Endodermal cell (in vitro differentiated cells): ENCODE measurements at places on chromosomes 4 and X. TPM values are rescaled to one million over a fixed set of nuclear protein-coding genes. Genes with fewer than 3 reads are reported as not detected.

DNA sequence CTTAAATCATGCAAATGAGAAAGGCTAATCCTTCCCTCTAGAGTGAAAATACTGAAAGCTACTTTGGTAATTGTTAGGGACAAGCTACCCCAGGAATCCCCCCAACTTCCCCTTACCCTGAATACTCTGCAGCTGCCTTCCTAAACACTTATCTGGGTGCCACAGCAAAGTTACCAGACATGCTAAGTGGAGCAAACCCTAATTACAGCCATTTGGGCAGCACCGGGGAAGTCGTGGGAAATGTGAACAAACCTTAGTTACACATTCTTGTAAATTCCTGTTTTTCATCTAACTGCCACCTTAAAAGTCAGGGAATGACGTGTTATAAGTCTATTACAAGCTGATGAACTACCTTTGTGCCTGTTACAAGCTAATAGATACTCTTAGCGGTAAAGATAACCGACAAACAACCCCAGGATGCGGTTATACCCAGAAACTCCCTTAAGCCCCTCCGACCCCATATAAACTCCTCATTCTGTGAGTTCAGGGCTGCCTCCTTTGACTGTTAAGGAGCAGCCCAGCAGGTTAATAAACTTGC is 66.0 kb upstream of the PLAC8 start:
- DNase-seq = no peak
- H3K27ac ChIP-seq = no peak overlapping the region
- no peaks in the 10 kb centered on the region for H3K4me1 ChIP-seq

GRCh38 chr4:154349829-154350228 is 141.8 kb downstream of the DCHS2 start:
- no peak overlapping the region for H3K4me3 ChIP-seq
- no peaks in the 10 kb centered on the region for H3K4me1 ChIP-seq
- no peak for DNase-seq
- H3K27ac ChIP-seq = no peak overlapping the region
- no peaks in the 10 kb centered on the region for H3K36me3 ChIP-seq

The GC gene
- 1.0 TPM in 1 of 2 replicates, not detected in the other for total RNA-seq

DNA sequence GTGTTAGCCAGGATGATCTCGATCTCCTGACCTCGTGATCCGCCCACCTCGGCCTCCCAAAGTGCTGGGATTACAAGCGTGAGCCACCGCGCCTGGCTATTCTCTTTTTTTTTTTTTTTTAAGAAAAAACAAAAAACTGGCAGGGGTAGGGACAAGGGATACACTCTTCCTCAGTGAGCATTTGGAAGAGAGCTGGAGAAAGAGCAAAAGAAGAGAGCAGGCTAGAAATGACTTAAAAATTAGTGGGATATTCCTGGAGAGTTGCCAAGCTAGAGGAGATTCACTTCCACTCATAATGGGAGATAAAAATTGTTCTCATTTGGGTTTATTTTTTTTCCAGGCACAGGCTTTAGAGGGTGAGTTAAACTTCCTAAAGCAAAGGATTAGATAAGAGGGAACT is 140.0 kb upstream of the SCML1 start:
- no peak for DNase-seq
- no peak overlapping the region for H3K4me3 ChIP-seq

GRCh38 chr4:151930372-151930771 is 169.6 kb upstream of the GATB start:
- H3K4me1 ChIP-seq = no peaks in the 10 kb centered on the region
- no peak for DNase-seq
- no peak overlapping the region for H3K4me3 ChIP-seq
- H3K36me3 ChIP-seq = no peaks in the 10 kb centered on the region
- no peak overlapping the region for H3K27ac ChIP-seq

DNA sequence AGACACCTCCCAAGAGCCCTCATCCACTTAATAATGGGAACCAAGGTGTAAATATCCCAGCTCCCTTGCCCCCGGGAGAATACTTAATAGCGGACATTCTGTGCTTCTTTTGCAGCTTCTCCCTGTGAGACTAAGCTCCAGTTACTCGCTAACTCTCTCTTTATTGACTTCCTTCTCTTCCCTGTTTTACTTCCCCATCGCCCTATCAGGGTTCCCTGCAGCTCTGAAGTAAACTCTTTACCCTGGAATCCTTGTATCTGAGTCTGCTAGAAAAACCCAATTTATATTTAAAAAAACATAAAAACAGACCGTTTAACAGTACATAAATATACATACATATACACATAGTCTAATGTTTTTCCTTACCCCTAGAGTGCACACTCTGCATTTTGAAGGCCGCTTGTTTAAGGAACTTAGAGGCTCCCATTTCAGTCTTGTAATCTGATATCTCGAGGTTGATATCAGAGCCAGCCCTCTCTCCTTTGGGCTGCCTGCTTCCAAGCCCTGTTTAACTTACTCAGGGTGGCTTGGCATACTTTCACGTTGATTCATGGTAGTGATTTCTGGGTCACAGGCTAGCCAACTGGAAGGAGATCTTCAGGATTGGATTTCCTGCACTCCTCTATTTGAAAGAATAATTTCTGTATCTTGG is 177.4 kb upstream of the SCML1 start:
- DNase-seq = no peak
- H3K4me3 ChIP-seq = no peak overlapping the region
- H3K27me3 ChIP-seq = no peaks in the 10 kb centered on the region
- H3K27ac ChIP-seq = no peak overlapping the region

The ZNF157 gene
- total RNA-seq = 0.97 and 1.6 TPM in 2 replicates

The IDH3G gene
- total RNA-seq = 45.0 and 45.8 TPM in 2 replicates

DNA sequence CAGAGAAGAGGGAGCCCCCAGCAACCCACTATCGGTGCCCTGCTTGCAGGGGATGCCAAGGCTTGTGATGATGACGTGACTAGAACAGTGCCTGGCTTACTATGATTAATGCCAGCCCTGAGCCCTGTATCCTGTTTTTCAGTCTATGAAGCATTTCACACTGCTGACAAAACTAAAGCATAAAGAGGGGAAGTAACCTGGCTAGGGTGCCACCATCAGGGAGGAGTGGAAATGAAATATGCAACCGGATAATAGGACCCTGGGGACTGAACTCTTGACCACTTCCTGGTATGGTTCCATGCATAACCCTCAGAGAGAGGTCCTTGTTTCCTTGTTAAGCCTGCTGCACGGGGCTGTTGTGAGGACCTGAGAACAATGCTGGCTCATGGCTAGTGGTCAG is 50.3 kb downstream of the MED28 start:
- no peak overlapping the region for H3K4me3 ChIP-seq
- no peak for DNase-seq
- no peaks in the 10 kb centered on the region for H3K27me3 ChIP-seq
- no peaks in the 10 kb centered on the region for H3K4me1 ChIP-seq
- no peaks in the 10 kb centered on the region for H3K36me3 ChIP-seq

GRCh38 chr4:5472160-5472591 is 236.2 kb downstream of the EVC2 start:
- no peaks in the 10 kb centered on the region for H3K4me1 ChIP-seq
- H3K27ac ChIP-seq = no peak overlapping the region
- no peak overlapping the region for H3K4me3 ChIP-seq
- no peak for DNase-seq

DNA sequence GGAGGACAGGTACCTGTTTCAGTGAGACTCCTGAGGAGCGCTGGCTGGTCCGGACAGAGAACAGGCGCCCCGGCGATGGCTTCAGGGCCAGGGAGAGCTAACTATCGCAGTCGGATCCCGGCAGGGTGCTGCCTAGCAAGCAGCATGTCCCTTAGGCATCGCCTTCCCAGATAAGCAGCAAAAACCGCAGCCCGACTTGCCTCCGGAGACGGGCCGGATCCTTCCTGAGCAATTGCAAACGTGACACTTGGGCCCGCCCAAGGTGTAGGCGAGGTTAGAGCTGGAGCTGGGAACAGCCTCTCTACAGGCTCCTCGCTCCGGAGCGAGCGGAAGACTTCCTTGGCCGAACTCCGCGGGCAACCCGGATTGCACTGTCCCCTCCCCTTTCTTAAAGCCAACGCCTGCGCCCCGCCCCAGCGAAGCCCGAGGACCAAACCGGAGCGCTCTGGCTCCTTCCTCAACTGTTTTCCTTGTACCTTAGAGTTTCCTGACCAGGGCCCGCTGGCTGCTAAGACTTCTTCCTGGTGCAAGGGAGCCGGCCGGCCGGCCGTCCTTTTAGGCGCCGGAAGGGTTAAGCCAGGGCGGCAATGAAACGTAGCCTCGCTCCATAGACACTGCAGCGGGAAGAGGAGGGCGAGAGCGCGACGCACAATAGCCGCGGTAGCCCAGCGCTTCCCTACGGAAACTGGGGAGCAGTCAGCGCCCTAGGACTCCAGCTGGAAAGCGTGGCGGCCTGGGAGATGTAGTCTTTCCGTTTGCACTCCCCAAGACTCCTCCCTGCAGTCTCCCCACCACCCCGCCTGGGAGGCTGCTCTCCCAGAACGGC is at the start of gene OPHN1:
Gene OPHN1, minus strand, starts transcription at position 341 of the 826 bp plus-strand sequence. CDS start 475 bp downstream, outside the sequence.
- H3K27ac ChIP-seq = no peak within 1 kb of the TSS
- H3K27me3 ChIP-seq = no peaks in the 10 kb centered on the region
- no peaks in the 10 kb centered on the region for H3K4me1 ChIP-seq
- peak within 1 kb of the TSS; percentile 83 for H3K4me3 ChIP-seq
- H3K36me3 ChIP-seq = no peaks in the 10 kb centered on the region
- peak; percentile 87 for DNase-seq

DNA sequence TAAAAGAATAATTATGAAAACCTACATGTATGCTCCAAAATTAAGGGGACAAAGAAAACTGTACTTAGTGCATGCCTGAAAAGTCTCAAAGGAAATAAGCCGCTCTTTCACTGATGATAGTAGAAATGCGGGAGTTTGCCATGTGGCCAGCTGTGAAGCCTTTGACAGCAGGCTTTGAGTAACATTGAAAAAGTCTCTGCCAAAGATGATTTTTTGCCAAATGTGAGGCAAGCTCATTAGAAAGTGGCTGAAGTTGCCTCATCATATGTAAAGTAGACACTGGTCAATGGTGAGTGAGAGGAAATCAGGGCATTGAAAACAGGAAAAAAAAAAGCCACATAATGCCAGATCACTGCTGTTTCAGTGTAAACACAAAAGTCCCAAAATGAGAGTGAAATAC is 2360.1 kb downstream of the PCDH7 start:
- no peaks in the 10 kb centered on the region for H3K4me1 ChIP-seq
- H3K27me3 ChIP-seq = no peaks in the 10 kb centered on the region
- H3K4me3 ChIP-seq = no peak overlapping the region
- no peaks in the 10 kb centered on the region for H3K36me3 ChIP-seq
- no peak overlapping the region for H3K27ac ChIP-seq

The COL4A5 gene
- 165 to 212 TPM (median 198 TPM) in 3 replicates for total RNA-seq

The KIF4A gene
- 27.6 and 32.5 TPM in 2 replicates for total RNA-seq

The ADRA2C gene
- total RNA-seq = 15.3 to 35.8 TPM (median 17.3 TPM) in 3 replicates

DNA sequence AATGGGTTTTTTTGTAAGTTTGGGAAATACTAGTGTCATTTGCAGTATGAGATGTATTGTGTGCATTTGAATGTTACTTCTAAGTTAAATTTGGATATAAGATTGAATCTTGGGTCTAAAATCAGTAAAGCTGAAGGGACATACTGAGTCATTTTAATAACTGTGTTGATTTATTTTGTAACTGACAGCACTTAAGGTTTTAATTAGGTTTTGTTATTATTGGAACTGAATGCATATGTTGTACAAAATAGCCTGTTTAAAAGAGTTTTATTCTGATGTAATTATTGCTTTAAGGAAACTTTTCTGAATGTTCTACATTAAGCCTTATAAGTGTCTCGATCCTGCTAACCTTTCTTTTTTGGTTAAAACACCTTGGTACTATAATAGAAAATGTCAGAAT is 396.6 kb downstream of the MAPK10 start:
- no peak for DNase-seq
- no peak overlapping the region for H3K27ac ChIP-seq
- H3K4me3 ChIP-seq = no peak overlapping the region
- no peaks in the 10 kb centered on the region for H3K27me3 ChIP-seq

- DNase-seq = no peak
- H3K36me3 ChIP-seq = no peaks in the 10 kb centered on the region
- no peaks in the 10 kb centered on the region for H3K27me3 ChIP-seq
- no peaks in the 10 kb centered on the region for H3K4me1 ChIP-seq
- no peak overlapping the region for H3K4me3 ChIP-seq
Measured at GRCh38 chrX:24428516-24428915, 36.6 kb upstream of the PDK3 start.

The MAML3 gene
- total RNA-seq = 32.2 to 76.5 TPM (median 33.3 TPM) in 3 replicates

The RNF212 gene
- 2.8 to 3.5 TPM (median 3.4 TPM) in 3 replicates for total RNA-seq

- no peak for DNase-seq
- H3K27ac ChIP-seq = no peak overlapping the region
- H3K27me3 ChIP-seq = no peaks in the 10 kb centered on the region
Measured at GRCh38 chr4:27886120-27886519, 1025.5 kb downstream of the STIM2 start.
